ENCODE measurements at places on chromosomes 16 and 17. TPM values are rescaled to one million over a fixed set of nuclear protein-coding genes. Genes with fewer than 3 reads are reported as not detected.

DNA sequence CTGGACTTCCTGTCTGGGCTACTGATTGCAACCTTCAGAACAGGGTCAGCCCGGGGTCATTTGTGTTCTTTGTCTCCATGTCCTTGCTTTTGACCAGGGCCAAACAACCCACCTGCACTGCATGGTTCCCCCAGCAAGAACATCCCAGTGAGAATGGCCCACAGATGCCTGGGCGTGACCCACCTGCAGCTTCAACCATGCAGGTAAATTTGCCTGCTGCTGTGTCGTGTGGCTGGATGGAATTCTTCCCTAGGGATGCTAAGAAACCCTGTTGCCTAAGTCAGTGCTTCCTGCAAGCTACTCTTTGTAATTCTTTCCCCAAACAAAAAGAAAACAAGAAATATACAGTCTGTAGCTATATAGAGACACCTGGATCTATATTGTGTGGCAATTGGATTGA, 12.5 kb downstream of the CDH13 start:
- no peak for DNase-seq

DNA sequence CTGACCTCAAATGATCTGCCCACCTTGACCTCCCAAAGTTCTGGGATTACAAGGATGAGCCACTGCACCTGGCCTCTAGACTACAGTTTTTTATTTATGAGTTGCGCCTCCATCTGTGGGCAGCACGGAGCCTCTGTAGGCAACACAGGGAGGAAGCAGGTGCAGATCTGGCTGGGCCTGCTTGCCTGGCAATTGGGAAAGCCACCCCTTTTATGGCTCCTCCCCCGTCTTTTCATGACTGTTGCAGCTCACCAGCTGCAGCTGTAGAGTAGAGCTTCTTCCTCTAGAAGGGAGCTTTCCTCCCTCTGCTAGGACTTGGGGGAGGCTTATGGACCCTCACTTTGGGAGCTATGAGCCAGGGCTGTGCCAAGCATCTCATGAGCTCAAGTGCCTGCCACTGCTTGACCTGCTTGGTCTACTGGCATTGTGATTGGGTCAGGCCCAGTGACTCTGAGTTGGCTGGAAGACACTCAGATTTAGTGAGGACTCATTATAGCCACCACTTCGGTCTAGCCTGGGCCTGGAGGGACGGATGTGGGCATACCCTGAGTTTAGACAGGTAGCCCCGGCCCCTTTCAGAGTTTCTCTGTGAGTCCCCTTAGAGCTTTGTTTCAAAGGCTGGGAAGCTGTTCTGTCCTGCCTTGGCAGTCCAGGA, 6.9 kb upstream of the SLC7A6 start:
- no peak for DNase-seq

GRCh38 chr17:61395409-61395982, 4.1 kb upstream of the TBX2 start:
- DNase-seq: no peak

GRCh38 chr17:10309003-10309974, 63.5 kb downstream of the MYH13 start:
- no peak for DNase-seq

DNA sequence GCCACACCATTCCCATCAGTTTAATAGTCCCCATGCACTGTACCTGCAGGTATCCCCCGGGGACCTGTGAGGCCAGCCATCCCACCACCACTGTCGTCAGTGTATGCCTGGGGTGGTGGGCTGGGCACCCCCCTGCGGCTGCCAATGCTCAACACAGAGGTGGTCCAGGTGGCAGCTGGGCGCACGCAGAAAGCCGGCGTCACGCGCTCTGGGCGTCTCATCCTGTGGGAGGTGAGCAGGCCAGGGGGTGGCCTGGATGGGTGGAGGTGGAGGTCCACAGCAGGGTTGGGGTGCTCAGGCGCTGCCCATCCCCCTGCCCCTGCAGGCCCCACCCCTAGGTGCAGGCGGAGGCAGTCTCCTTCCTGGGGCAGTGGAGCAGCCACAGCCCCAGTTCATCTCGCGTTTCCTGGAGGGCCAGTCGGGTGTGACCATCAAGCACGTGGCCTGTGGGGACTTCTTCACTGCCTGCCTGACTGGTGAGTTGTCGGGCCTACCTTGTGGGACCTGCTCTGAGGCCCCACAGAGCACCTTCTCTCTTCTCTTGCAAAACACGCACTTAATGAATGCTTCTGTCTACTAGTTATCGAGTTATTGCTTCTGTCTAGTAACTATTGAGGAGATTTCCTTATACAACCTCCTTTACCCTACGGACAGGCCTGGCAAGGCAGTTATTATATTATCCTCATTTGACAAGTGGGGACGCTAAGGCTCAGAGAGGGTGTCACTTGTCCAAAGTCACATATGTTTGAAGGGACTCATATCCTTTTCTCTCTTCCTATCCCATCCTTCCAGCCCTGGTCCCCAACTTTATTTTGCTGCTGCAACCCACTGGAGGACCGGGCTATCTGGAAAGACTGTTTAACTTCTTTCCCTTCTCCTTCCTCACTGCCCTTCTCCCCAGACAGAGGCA, 5.8 kb upstream of the TRAF4 start:
- no peak for DNase-seq

DNA sequence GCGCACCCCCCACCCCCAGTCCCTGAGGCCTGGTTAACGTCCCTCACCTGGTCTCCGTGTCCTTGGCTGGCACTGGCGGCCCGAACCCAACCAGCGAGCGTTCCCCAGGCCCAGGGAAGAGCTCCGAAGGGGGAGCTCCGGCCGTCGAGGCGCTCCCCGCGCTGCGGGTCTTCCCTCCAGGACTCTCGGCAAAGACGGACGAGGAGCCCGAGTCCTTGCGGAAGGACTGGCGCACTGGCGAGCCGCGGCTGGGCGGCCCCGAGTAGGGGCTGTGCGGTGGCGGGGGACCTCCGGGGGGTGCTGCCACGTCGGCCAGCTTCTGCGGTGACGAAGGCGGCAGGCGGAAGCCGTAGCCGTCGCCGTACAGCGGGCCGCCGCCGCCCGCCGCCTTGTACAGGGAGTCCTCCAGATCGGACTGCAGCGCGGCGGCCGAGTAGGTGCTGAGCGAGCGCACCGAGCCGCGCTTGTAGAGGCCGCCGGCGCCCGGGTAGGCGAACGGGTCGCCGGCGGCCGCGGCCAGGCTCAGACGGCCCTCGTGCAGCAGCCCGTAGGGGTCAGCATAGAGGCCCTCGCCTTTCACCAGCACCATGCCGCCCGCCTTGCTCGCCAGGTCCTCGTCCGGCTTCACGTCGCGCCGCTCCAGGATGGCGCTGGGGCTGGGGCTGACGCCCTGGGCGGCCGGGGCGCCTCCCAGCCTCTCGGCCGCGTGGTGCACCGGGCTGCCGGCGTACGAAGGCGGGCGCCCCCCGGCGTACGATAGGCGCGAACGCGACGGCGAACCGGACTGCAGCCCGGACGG, 44.1 kb downstream of the SRCIN1 start:
- DNase-seq: no peak

DNA sequence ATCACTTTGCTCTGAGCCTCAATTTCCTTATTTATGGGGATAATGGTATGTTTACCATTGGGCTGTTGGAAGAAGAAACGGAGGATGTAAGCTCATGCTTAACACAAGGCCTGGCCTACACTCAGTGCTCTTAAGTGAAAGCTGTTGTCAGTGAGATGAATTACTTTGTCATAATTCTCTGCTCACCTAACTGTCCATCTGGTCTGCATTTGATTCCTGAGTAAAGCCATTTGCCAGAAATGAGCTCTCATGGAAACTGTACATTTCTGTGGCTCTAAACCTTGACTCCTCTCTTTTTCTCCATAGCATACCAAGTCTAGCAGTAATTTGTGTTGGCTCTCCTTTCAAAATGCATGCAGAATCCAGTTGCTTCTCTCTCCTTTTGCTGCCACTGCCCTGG, 445.7 kb downstream of the UTP18 start:
- DNase-seq: no peak

DNA sequence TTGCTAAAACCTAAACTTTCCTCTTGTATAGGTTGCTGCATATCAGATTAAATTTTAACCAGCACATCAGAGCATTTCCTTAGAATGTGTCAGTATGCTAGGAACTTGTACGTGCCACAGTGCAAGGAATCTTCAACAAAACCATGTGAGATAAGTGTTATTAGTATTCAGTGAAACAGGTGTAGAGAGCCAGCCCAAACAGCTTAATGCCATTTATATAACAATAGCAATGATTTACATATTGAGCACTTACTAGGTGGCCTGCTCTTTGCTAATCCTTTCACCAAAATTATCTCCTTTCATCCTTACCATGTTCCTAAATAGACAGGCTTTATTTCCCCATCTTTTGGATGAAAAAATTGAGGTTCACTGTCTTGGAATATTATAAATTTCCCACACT, 485.7 kb downstream of the HS3ST4 start:
- no peak for DNase-seq

GRCh38 chr17:28225271-28225670, 93.7 kb upstream of the TMEM97 start:
- no peak for DNase-seq

GRCh38 chr16:18003033-18003432, 333.5 kb downstream of the NPIPA8 start:
- no peak for DNase-seq

Gene CRHR1
- not detected for total RNA-seq

Gene AGRP
- not detected for total RNA-seq

Gene TAX1BP3
- 158 TPM for total RNA-seq

Gene ATP6V0A1
- 179 TPM for total RNA-seq

Measured in mucosa of gallbladder (tissue), 1 donor.